ENCODE measurements at places on chromosomes 4 and X. TPM values are rescaled to one million over a fixed set of nuclear protein-coding genes. Genes with fewer than 3 reads are reported as not detected.

SPIN2B gene
- total RNA-seq, result 2.8 TPM

TREX2 gene
- 0.13 TPM for total RNA-seq

GPR119 gene
- total RNA-seq, result not detected

SLC26A1 gene
- 0.16 TPM for total RNA-seq

CD38 gene
- total RNA-seq, result under 0.01 TPM

STK26 gene
- total RNA-seq, result 4.8 TPM

RGN gene
- 2.7 TPM for total RNA-seq

GPRASP2 gene
- 5.4 TPM for total RNA-seq

NLGN3 gene
- total RNA-seq, result 0.89 TPM

RAB33B gene
- total RNA-seq, result 4.2 TPM

CXXC4 gene
- total RNA-seq, result 0.76 TPM

NR3C2 gene
- 2.4 TPM for total RNA-seq

CD40LG gene
- total RNA-seq, result not detected

MAGEA8 gene
- total RNA-seq, result not detected

GC gene
- total RNA-seq, result not detected

SLIT2 gene
- total RNA-seq, result 9.0 TPM

PAGE2 gene
- total RNA-seq, result not detected

SEPTIN6 gene
- 28.7 TPM for total RNA-seq

TMPRSS11A gene
- total RNA-seq, result not detected

FTHL17 gene
- total RNA-seq, result not detected

UPF3B gene
- 0.76 TPM for total RNA-seq

TMSB15C gene
- total RNA-seq, result 2.5 TPM

ADH1B gene
- total RNA-seq, result not detected

LANCL3 gene
- total RNA-seq, result 0.16 TPM

SAT1 gene
- total RNA-seq, result 60.6 TPM

NXF2B gene
- not detected for total RNA-seq

FAAH2 gene
- 0.38 TPM for total RNA-seq

UCP1 gene
- total RNA-seq, result not detected

RGS12 gene
- 15.6 TPM for total RNA-seq

BTC gene
- total RNA-seq, result 1.5 TPM

PROM1 gene
- 13.9 TPM for total RNA-seq

USP27X gene
- 2.3 TPM for total RNA-seq

VEGFD gene
- total RNA-seq, result not detected

CXCL1 gene
- 35.5 TPM for total RNA-seq

DCAF4L1 gene
- total RNA-seq, result not detected

BGN gene
- 86.5 TPM for total RNA-seq

FGA gene
- total RNA-seq, result 0.63 TPM

SPINK2 gene
- total RNA-seq, result not detected

ENAM gene
- total RNA-seq, result not detected

FGG gene
- total RNA-seq, result not detected

FGFRL1 gene
- total RNA-seq, result 60.5 TPM
